ENCODE measurements at places on chromosomes 1 and 21.
A peak's percentile ranks its signal among the peaks of the same experiment; 100 is the strongest.

DNA sequence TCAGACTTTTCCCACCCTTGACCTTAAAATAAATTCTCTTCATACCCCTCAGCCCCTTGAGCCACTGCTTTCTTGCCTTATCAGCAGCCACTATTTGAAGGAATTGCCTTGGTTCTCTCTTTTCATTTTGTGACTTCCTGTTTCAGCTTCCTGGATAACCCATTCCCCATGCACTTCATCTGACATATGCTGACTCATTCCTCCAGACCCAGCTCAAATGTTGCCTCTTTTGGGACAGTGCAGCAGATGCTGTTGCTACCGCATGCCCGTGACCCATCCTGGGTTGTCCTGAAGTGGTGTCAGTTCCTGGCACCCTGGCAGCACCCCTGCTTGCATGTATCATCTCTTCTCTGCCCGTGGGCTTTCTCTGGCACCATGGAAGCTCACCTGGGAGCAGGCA is 496.1 kb downstream of the PTPRU start:
- DNase-seq = no peak

DNA sequence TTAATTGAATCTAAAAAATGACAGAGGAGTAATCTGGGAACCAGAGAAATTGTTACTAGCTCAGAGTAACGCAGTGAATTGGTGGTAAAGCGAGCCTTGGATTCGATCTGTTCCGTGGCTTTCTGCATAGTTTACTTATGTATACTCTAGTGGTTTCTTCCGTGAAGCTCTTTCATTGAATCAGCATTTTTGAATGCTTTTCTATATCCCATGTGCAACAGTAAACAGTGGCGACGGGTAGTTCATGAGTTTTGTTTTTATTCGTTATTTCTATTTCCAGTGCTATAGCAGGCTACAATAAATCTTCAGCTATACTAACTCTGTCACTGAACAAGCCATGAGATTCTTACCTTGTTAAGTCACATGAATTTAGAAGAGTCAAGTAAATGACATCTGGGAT is 14.5 kb upstream of the MAP3K7CL start:
- DNase-seq = no peak

DNA sequence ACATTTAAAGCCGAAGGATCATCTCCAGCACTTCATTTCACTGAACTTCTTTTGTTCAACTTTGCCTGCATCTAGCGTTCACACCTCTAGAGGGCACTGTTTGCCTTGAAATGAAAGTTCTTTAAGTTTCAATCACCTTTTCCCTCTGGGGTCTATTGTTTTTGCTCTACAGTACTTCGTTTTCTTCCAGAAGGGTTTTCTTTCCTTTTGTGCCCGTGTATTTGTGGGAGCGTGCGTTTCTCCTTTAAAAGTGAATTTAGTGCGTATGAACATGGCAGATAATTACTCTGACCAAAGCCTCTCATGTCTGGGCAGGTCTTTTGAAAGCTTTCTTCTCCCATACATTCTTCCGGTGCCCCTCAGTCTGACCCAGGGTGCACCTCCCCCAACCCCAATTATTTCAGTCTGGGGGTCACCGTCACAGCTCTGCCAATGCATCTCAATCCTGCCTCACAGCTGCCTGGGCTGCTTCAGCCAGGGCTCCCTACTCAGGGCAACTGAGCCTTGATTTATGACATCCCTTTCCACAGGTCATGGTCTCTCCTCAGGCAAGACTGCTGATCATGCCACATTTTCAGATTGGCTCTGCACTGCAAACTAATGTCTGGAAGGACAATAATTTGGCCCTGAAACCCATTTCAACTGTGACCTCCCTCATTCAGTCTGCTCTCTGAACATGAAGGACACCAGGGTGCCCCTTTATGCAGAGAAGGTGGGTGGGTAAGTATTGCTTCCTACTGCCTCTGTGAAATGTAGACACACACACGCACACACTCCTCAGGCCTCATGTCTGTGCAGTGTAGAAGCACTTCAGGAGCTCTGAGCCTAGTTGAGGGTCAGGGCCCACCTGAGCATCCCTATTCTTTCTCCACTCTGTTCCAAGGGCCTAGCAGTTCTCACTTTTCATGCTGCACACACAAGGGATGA is 88.6 kb downstream of the NUF2 start:
- DNase-seq = peak; percentile 4

DNA sequence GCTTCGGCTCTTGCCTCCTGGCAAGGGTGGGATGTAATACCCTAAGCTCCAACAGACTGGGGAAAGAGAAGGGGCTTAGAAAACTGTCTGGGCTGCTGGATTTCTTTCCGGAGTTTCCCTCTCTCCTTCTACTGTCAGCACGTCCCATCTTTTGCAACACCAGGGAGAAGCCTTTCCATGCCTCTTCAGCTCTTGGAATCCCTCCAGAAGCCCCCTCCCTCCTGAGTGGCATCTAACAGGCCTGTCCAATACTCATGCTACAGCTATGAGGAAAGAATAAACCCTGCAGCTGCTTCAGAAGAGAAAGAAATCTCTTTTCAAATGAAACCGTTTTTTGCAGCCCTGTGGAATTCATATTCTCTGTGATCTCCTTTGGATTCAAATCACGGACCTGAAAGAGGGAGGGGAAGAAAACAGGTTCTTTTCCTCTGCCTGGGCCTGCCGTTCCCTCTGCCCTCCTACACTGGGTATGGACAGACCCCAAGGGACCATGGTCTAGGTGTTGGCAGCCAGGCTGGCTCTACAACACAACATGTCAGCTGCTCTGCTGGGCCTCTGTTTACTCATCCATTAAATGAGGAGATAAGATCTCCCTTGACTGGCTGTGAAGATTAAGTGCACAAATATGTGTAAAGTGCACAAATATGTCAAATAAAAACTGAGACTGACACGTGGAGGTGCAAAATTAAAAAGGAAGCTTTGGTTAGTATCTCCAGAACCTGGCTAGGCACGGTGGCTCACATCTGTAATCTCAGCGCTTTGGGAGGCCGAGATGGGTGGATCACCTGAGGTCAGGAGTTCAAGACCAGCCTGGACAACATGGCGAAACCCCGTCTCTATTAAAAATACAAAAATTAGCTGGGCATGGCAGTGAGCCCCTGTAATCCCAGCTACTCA is 6.0 kb upstream of the CAPN2 start:
- no peak for DNase-seq

GRCh38 chr21:37095821-37096220 is 22.8 kb downstream of the TTC3 start:
- DNase-seq = no peak

DNA sequence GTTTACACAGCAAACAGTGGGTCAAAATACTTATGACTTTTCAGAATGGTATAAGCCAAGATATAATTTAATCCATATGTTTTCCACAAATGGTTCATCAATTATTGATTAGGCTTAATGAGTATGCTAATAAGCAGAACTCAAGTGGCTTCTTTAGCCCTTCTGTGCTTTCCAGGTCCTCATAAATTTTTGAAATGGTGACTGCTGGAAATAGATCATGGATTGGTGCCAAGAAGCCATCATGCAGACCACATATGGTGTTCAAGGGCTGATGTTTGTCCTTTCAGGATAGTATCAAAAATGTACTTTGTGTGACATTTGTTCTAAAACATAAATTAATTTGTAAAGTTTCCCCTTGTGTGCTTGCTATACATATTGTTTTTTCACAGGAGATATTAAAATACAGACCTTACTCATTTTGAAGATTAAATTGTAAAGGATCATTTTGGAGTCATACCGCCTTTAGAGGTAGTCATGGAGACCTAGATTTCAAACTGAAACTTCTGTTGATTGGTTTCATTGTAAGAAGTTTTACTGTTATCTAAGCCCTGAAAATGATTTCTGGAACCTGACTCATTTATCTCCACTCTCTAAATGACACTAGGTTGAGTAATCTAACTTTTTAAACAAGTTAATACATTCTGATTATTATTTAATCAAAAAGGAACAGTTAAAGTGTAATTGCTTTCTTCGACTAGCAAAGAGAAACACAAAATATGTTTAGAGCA is 507.9 kb downstream of the PLA2G4A start:
- DNase-seq = no peak

- DNase-seq = no peak
Measured at GRCh38 chr1:38776466-38777065, 83.0 kb downstream of the RRAGC start.

GRCh38 chr1:87872189-87872588 is 543.5 kb downstream of the LMO4 start:
- no peak for DNase-seq

DNA sequence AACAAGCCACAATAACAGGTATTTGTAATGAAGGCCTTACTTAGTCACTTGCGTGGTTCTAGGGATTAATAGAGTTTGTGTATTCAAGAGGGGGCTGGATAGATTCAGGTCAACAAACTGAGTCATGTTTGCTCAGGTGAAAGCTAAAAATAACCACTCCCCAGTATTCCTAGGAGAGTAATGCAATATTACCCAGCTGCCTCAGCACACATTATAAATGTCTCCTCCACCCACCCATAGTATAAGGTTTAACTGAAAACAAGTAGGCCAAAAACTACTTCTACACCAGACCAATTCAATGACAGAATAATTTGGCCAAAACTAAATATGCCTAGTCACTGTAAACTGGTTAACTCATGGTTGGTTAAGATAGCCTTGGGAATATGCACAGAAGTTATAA is 34.4 kb downstream of the WLS start:
- no peak for DNase-seq

DNA sequence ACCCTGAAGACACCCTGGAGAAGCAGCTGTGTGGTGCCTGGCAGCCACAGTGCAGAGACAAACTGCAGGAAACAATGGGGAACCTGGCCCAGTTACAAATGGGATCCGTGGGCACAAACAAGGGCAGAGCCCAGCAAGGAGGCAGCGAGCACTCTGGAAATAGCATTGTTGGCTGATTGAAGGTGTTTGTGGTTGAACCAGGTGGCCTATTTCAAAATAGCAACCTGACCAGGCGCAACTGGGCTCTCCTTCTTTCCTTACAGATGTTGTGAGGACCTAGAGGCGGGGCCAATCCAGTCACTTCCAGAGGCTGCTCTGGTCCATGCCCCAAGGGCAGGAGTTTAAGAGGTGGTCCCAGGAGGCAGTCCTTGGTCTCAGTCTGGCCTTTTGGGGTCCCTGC is 21.7 kb upstream of the ZBTB21 start:
- DNase-seq = no peak

DNA sequence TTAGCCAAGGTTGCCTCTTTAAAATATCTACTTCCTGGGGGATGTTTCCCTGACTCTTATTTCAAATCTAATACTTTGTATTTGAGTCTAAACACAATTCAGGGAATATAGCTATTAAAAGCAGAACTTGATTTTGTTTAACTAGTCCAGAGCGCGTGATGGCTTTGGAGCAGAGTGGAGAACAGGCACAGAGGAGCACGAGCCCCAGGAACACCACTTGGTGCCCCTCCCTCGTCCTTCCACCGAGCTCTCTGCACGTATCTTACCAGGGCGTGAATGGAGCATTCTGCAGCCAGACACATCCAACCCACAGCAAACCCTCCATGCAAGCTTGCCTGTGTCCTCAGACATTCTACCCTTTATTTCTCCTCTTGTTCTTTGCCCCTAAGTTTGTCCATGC is 14.1 kb downstream of the KIF26B start:
- DNase-seq = no peak

DNA sequence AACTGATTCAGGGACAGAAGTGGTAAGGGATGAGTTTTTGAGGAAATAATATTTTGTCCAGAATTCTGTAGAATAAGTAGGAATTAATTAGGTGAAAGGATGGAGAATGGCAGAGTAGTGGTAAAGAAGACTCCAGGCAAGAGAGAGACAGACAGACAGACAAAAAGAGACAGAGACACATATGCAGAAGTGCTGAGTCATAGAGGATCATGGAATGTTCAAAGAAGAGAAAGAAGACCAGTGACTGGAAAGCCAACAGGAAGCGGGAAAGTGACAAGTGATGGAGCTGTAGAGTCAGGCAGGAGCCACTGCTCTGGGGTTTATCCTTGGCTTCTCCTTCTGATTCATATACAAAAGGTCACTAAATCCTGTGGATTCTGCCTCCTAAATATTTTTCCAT is 85.9 kb downstream of the UROD start:
- no peak for DNase-seq

GRCh38 chr1:232493869-232494268 is 136.1 kb downstream of the SIPA1L2 start:
- no peak for DNase-seq

DNA sequence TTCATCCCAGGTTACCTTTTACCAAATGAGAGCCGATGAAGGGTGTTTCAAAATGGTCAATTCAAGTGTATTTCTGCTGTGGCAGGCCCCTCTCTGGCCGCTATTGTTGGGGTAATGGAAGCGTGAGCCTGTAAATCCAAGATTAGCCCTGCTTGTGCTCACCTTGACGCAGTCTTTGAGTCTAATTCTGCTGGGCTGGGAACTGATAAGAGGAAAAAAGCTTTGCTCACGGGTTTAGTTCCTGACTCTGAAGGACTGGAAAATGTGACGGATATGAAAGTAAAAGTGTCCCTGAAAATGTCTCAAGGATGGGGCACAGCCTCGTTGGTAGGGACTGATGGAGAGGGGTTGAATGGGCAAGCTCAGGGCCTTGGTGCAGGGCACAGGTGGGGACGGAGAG is 125.9 kb upstream of the GALNT2 start:
- no peak for DNase-seq

DNA sequence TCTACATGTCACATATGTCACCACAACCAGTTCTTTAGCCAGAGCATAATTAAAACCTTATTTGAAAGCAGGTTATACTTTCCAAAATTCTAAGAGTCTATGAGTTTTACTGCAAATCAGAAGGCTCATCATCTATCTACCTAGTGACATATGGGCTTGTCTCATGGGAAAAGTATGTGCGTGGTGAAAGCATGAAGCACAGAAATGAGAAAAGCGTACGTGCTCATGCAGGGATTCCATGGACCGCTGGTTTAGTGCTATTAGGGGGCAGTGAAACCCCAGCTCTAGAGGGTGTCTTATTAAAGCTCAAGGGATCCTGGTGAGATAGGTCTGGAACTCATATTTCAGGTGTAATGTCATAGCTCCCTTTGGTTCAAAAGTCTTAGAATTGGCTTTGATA is 50.2 kb downstream of the FAM163A start:
- DNase-seq = no peak

GRCh38 chr1:224879162-224879803 is 50.2 kb upstream of the DNAH14 start:
- DNase-seq = no peak

DNA sequence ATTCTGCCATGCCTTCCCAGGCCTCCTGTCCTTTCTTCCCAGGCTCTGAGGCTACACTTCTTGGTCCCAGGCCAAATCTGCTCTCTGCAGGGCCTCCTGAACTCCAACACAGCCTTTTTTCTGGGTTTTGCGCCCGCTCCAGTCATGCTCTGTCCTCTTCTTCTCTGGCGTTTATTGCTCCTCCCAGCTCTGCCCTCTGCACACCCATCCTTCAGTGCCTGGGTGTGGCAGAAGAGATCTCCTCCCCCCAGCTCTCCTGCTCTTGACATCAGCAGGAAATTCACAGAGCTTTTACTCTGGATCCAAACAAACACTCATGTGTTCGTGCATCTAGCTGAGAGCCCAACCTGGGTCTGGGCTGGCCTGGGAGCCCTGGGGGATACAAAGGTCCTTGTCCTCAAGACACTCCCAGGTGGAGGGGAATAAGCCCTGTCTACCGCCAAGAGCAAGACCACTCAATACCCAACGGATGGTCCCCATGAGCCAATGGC is 22.9 kb upstream of the EPS8L3 start:
- no peak for DNase-seq
